ENCODE measurements at places on chromosomes 16 and 17. TPM values are rescaled to one million over a fixed set of nuclear protein-coding genes. Genes with fewer than 3 reads are reported as not detected.

Gene CEP295NL
- polyA plus RNA-seq = not detected

Gene MT1A
- 185 TPM for polyA plus RNA-seq

Gene CYB561
- 27.4 TPM for polyA plus RNA-seq

Gene FNDC8
- not detected for polyA plus RNA-seq

Gene ZFHX3
- 1.1 TPM for polyA plus RNA-seq

Gene CES4A
- polyA plus RNA-seq = 3.7 TPM

Gene SRP68
- 46.4 TPM for polyA plus RNA-seq

Gene STH
- not detected for polyA plus RNA-seq

Gene ASB16
- polyA plus RNA-seq = 0.31 TPM

Gene FAM20A
- polyA plus RNA-seq = 17.0 TPM

Gene PRAC2
- not detected for polyA plus RNA-seq

Gene TAT
- not detected for polyA plus RNA-seq

Gene SPIRE2
- 26.0 TPM for polyA plus RNA-seq

Gene PIRT
- not detected for polyA plus RNA-seq

Gene LAT
- 7.3 TPM for polyA plus RNA-seq

Gene CRISPLD2
- polyA plus RNA-seq = 18.3 TPM

Gene PRSS53
- polyA plus RNA-seq = 0.46 TPM

Gene TRPV2
- polyA plus RNA-seq = 6.4 TPM

Gene SHISA6
- polyA plus RNA-seq = 0.15 TPM

Gene SPNS2
- polyA plus RNA-seq = 13.7 TPM

Gene KIF18B
- polyA plus RNA-seq = 2.2 TPM

Gene LRRC75A
- 3.4 TPM for polyA plus RNA-seq

Gene SDK2
- 0.15 TPM for polyA plus RNA-seq

Gene CRYBA1
- not detected for polyA plus RNA-seq

Gene C17orf50
- not detected for polyA plus RNA-seq

Gene G6PC3
- polyA plus RNA-seq = 52.0 TPM

Gene KRT27
- not detected for polyA plus RNA-seq

Gene PROCA1
- 2.3 TPM for polyA plus RNA-seq

Gene ADAD2
- polyA plus RNA-seq = 0.76 TPM

Gene SERPINF2
- 0.92 TPM for polyA plus RNA-seq

Gene SLC13A2
- not detected for polyA plus RNA-seq

Gene TBC1D3E
- not detected for polyA plus RNA-seq

Gene IFI35
- 46.4 TPM for polyA plus RNA-seq

Gene TEDC2
- not detected for polyA plus RNA-seq

Gene KRT13
- polyA plus RNA-seq = 41.1 TPM

Gene METTL9
- polyA plus RNA-seq = 76.8 TPM

Gene NPIPA8
- polyA plus RNA-seq = 13.9 TPM

Gene ZFP3
- polyA plus RNA-seq = 2.6 TPM

Gene ZNF785
- 5.4 TPM for polyA plus RNA-seq

Gene CAMKK1
- polyA plus RNA-seq = 6.4 TPM

Gene NPB
- polyA plus RNA-seq = 0.93 TPM

Gene KRTAP2-4
- not detected for polyA plus RNA-seq

Gene AATK
- polyA plus RNA-seq = 4.1 TPM

Gene CCL11
- polyA plus RNA-seq = 2.0 TPM

Gene KCNG4
- polyA plus RNA-seq = not detected

Gene SMURF2
- polyA plus RNA-seq = 7.9 TPM

Gene ABCC12
- polyA plus RNA-seq = 0.13 TPM

Gene TPSB2
- 164 TPM for polyA plus RNA-seq

Gene GSG1L
- polyA plus RNA-seq = not detected

Gene SPATA22
- 1.1 TPM for polyA plus RNA-seq

Gene CACNG3
- not detected for polyA plus RNA-seq

Gene CDRT4
- 2.4 TPM for polyA plus RNA-seq

Gene AKTIP
- 13.8 TPM for polyA plus RNA-seq

Gene SLC5A11
- polyA plus RNA-seq = not detected

Gene ACE
- 2.7 TPM for polyA plus RNA-seq

All from stomach (tissue), 19 donors.